ENCODE measurements at places on chromosomes 1 and 21.

- DNase-seq, result no peak
Measured at GRCh38 chr1:154714052-154714623, 106.2 kb upstream of the ADAR start.

GRCh38 chr1:111907321-111907720 is 82.1 kb downstream of the KCND3 start:
- no peak for DNase-seq

DNA sequence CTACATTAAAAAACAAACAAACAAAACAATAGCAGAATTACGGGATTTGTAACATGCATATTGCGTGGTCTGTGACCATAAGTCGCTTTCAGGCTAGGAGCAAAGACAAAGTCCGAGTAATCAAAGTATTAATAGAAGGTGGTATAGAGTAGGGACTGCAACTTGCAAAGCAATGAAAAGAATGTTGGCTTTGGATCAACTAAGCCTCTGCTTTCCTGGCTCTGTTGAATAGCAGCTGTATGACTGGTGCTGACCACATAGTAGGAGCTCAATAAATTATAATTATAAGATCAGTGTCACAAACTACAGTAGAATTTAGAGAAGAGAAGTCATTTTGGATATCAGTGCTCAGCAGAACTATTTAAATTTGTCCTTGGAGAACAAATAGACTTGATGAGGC is 586.4 kb downstream of the DPYD start:
- DNase-seq, result no peak

GRCh38 chr1:103372866-103373265 is 152.6 kb upstream of the RNPC3 start:
- no peak for DNase-seq

DNA sequence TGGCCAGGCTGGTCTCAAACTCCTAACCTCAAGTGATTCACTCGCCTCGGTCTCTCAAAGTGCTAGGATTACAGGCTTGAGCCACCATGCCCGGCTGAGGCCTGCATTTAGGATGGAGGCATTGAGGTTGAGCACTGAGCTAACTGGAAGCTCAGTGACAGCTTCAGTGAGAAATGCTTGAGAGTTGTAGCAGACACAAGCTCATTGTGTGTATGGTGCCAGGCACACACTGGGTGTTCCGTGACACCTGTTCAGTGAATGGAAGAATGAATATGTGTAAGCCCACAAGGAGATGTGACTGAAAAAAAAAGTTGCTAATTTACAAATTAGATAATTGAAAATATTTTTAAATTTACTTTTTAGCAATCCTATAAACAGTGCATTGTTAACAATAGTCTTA is 21.8 kb downstream of the LURAP1 start:
- DNase-seq, result no peak

GRCh38 chr21:42021371-42022090 is 11.4 kb upstream of the ZBTB21 start:
- DNase-seq, result no peak

DNA sequence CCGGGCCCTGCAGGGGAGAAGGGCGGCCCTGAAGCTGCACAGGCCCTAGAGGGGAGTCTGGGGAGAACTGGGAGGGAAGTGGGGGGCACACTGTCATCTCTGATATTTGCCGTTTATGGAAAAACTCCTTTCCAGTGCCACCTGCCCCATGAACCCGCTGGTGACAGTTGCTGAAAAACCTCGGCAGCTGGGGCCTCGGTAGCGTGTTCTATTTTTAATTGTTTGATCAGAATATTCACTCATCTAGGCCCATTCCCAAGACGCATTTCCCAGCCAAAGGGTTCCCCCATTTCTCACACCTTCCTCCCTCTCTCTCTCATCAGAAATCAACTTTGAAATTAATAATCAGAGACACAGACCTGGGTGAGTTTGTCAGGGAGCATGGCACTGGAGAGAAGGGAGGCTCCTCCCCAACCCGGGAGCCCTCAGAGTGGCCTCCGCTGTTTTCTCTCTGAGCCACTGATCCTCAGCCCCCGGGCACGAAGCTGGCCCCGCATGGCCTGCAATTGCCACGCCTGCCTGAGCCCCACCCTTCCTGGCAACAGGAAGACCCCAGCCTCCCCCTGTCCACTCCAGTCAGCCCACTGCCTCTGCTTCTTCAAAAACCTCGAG is 111.1 kb downstream of the CASZ1 start:
- no peak for DNase-seq

DNA sequence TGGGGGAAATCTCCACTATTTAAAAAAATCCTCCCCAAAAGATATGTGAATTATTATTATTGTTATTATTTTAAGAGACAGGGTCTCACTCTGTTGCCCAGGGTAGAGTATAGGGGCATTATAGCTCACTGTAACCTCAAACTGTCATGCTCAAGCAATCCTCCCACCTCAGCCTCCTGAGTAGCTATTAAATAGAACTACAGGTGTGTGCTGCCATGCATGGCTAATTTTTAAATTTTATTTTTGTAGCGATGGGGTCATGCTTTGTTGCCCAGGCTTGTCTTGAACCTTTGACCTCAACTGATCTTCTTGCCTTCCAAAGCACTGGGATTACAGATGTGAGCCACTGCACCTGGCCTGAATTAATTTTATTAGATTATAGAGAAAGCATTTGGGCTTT is 116.8 kb downstream of the RABGAP1L start:
- no peak for DNase-seq

- no peak for DNase-seq
Measured at GRCh38 chr1:89557956-89558355, 33.3 kb downstream of the LRRC8B start.

DNA sequence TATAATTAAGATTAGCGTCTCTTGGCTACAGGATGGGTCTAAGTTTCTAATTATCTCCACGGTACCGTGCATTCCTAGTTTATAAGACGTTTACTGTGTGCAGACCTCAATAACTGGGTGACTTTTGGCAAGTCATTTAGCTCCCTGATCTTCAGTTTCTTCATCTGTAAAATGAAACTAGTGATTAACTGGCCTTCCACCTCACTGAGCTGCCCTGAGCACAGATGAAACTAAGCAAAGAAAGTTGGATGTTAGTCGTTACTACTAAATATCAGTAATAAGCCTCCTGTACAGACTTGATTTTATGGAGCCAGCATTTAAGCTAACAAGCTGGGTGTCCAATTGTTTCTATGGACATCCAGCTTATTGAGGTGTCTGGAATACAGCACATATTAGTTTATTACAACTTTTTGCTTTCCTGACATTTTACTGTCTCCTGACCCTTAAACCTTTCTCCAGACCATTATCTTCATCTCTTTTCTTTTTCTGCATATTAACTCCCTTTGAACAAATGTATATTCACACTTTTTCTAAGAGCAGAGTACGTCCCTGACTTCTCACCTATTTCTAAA is 1.1 kb downstream of the CR2 start:
- DNase-seq, result no peak

Measured in fibroblast of the conjunctiva (primary cell).